ENCODE measurements at places on chromosomes 16 and 17. TPM values are rescaled to one million over a fixed set of nuclear protein-coding genes. Genes with fewer than 3 reads are reported as not detected.

DNA sequence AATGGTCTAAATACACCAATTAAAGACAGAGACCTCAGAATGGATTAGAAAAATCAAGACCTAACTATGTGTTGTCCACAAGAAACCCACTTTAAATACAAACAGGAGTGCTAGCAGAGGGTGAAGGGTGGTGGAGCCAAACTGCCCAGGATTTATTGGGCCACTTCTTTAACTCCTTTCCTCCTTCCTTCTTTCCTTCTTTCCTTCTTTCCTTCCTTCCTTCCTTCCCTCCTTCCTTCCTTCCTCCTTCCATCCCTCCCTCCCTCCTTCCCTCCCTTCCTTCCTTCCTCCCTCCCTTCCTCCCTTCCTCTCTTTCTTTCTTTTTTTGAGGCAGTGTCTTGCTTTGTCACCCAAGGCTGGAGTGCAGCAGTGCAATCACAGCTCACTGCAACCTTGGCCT is 34.3 kb upstream of the EMP2 start:
- DNase-seq, result no peak

DNA sequence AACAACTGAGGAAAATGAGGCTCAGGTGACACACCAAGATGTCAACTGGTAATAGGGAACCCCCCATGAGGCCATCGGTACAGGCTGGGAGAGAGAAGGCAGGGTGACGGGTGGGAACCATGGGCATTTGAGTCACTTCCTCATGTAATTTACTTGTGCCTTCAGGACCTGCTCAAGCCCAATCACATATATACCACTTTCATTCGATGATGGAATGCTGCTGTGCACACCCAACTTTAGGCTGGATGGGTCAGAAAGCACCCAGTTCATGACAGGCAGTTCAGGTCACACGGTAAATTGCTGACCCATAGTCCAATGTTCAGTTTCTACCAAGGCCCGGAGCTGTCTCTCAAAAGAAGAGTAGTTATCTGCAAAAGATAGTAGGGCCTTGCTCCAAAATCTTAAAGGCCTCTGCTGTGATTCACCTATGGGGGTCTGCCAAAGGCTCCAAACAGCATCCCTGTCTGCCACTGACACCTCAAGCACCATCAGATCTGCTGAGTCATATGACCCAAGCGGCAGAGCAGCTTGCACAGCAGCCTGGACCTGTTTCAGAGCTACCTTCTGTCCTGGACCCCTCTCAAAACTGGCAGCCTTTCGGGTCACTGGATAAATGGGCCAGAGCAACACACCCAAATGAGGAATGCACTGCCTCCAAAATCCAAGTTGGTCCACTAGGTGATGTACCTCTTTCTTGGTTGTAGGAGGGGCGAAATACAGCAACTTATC is 24.7 kb downstream of the ZZEF1 start:
- no peak for DNase-seq

DNA sequence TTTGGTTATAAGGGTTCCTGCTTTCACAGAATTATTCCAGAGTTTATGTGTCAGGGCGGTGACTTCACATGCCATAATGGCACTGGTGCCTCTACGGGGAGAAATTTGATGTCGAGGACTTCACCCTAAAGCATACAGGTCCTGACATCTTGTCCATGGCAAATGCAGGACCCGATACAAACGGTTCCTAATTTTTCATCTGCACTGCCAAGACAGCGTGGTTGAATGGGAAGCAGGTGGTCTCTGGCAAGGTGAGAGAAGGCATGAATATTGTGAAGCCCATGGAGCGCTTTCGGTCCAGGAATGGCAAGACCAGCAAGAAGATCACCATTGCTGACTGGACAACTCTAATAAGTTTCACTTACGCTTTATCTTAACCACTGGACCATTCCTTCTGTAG is 39.6 kb upstream of the CDRT4 start:
- DNase-seq, result no peak

DNA sequence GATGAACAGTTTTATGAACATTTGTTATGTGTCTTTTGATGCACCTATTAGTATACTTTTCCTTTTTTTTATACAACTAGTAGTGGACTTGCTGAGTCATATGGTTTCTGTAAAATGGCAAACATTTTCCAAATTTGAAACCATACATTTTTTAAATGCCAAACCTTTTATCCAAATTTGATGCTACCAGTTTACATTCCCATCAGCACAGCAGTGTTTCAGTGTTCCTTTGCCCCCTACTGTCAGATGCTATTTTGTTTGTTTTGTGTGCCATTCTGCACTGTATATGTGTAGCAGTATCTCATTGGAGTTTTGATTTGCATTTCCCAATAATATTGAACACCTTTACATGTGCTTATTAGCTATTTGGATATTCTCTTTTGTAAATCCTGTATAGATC is 219.4 kb downstream of the TANC2 start:
- DNase-seq, result no peak

DNA sequence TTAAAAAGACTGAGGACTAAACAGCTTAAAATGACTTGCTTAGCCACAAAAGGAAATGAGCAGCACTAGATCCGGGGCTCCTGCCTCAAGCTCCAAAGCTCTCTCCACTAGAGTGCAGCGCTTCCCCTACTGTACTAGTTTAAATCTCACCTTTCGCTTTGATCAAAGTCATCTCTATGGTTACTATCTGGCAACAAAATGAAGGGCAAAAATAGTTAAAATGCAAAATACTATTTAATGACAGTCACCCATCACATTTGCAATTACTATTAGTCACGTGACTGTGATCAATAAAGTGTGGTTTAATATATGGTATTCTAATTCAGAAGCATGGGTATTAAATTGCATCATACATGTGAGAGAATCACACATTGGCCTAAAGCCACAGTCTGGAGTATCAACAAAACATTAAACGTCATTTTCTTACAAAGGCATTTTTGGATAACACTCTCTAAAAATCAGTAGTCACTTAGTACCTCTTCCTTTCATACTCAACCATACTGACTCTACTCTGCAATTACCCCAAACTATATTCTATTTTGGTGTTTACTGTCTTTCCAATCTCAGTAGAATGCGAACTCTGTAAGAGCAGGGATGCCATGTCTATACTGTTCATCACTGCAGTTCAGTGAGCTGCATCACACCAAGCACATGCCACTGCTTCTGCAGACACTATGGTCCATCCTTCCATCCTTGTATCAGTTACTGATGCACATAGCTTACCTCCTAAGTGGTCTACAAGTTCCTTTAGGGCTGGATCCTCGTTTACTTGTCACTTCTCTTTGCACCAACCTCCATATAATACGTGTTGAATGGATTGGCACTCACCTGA is 6.2 kb downstream of the PSMD12 start:
- DNase-seq, result no peak

- DNase-seq, result no peak
Observed at GRCh38 chr16:50532576-50532975, 15.6 kb upstream of the NKD1 start.

ARL5C gene
- not detected for total RNA-seq

GRCh38 chr16:57639172-57639887 is 10.9 kb downstream of the ADGRG1 start:
- DNase-seq, result no peak

GRCh38 chr16:63617047-63617989 is 1504.5 kb downstream of the CDH11 start:
- peak; percentile 11 for DNase-seq

- DNase-seq, result no peak
Observed at GRCh38 chr17:17824783-17825614, 11.8 kb downstream of the SREBF1 start.

DNA sequence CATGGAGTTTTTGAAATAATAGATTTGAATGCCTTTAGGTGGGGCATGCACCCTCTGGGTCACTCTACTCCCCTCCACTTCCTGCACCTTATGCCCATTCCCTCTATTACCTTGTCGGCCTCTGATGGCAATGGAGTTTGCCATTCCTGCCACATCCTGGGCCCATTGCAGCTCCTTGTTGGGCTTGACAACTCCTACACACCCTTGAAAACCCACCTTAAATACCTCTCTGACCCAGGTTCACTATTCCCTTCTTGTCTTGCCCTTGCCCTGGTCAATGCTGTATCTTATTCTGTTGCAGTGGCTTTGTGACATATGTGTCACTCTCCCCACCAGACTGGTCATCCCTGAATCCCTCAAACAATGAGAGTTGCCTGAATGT is 2.4 kb downstream of the CCR7 start:
- no peak for DNase-seq

DNA sequence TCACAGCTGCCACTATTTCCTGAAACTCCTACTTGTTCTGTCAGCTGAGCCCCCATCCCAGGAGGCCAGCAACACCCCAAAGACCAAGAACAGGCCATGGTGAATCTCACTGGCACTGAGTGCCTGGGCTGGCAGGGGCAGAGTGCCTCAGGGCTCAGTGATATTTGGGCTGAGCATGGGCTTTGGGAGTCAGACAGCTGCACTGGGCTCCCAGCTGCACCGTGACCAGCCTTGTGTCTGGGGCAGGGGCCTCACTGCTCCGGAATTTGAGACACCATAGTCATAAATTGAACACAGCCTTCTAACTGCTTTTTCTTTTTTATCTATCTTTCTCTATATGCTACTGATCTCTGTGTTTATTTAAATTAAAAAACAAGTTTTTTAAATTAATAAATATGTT is 1744.2 kb downstream of the TP53TG3F start:
- no peak for DNase-seq
